NCI-H1092 (cell line): ENCODE measurements at places on chromosomes 13 and 19.
A peak's percentile ranks its signal among the peaks of the same experiment; 100 is the strongest.

- no peak for DNase-seq
Measured at GRCh38 chr13:59865398-59865797, 298.3 kb downstream of the DIAPH3 start.

DNA sequence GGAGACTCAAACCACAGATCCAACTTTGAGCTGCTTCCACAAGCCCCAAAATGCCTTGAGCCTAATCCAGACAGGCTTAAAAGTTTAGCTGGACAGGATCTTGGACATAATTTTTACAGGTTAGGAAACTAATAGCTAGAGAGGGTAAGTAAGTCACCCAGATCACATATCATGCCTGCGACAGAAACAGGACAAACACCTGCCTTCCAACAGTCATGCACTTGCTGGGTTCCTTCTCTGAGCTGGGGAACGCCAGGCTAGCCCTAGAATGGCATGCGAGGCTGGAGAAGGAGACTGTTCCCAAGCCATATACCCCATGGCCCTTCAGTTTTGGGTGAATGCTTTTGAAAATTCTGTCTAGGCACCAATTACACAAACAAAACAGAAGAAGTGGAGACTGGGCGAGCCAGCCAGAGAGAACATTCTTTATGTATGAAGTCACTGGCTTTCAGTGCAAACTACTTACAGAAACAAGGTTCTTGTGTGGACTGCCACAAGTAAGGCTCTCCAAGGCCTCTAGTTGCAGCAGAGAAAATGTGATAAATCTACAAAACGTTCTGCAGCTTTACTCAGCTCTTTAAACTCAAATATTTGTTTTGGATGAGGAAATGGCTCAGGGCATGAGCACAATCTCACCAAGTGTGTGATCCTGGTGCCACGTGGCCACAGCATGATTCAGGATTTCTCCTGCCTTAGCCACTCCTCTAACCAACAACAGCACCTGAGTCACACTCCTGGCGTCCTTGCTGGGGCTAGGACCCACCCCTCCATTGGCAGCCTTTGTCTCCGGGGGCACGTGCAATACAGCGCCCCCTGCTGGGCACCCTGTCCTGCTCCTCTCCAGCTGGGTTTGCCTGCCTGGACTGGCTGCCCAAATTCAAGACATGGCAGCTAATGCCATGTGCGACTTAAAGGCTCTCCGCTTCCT lies 73.4 kb upstream of the UBL3 start:
- DNase-seq: peak; percentile 49

- DNase-seq: no peak
Measured at GRCh38 chr19:28841531-28841930, 371.4 kb downstream of the UQCRFS1 start.

DNA sequence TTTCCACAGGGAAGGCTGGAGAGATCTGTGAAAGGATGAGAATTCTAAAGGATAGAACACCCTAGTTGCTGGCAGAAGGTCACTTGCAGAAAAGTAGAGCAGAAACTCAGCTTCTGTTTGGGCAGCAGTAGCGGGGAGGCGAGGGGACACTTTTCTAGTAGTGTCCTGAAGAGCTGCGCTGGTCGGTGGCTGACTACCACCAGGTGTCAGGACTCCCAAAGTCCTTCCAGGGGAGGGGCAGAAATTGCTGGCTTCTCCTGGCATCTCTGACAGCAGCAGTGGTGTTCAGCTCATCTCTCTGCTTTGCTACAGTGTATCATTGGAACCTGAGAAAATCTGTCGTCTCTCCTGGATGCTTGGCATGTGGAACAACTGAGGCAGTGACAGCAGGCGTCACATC lies 120.9 kb downstream of the ZDHHC20 start:
- DNase-seq: no peak

GRCh38 chr19:17235971-17236777 lies 9.5 kb downstream of the NR2F6 start:
- peak; percentile 58 for DNase-seq

DNA sequence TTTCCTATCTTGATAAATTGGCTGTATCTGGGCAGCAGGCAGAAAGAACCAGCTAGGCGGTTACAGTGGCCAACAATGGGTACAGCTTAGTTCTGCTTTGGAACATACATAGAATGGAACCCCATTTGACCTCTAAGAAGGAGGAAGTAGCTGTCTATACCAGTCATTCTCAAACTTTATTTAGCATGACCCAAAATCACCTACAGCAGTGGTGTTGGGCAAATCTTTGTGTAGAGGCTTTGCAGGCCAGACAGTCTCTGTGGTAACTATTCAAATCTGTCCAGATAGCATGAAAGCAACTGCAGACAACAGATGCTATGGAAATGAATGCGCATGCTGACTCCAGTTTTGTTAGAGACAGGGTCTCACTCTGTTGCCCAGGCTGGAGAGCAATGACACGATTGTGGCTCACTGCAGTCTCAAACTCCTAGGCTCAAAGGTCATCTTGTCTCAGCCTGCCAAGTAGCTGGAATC lies 12.0 kb upstream of the KCNC3 start:
- DNase-seq: no peak

DNA sequence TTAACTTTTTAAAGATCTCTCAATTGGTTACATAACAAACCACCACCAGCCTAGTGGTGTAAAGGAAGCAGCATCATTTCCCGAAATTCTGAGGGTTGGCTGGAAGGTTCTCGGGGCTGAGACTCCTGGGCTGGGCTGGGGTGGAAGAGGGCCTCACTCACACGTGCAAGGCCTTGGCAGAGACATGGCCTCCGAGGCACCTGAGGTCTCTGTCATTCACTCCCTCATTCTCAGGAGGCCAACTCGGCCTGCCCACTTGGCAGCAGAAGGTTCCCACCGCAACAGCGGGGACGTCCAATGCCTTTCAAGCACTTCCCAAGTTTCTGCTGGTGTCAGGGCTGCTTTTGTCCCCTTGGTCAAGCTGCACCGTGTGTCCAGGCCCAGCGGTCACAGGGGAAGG lies 18.6 kb upstream of the RASA3 start:
- DNase-seq: no peak

DNA sequence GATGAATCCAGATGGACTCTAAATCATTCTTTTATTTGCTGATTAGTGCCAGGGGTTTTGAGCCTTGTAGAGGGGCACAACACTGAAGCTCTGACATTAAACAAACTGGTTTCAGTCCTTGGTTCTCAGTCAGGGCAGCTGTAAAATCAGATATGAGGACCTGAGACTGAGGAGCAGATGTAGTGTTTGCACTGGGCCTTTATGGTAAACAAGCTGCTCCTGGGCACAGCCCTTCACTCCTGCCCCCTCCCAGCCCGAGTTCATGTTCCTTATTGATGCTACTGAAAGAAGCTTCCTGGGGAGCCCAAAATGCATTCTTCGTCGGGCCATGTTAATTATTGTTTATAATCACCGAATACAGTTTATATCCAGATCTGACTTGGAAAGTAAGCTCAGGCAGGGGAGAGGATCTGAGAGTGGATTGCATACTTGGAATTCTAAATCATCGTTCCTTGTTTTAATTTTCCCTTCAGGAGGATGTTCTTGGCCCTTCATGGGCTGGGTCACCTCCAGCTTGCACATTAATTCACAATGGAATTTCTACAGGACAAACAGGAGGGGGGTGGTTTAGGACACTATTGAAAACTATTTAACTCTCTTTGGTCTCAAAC lies 213.5 kb downstream of the FGF9 start:
- DNase-seq: peak; percentile 50

DNA sequence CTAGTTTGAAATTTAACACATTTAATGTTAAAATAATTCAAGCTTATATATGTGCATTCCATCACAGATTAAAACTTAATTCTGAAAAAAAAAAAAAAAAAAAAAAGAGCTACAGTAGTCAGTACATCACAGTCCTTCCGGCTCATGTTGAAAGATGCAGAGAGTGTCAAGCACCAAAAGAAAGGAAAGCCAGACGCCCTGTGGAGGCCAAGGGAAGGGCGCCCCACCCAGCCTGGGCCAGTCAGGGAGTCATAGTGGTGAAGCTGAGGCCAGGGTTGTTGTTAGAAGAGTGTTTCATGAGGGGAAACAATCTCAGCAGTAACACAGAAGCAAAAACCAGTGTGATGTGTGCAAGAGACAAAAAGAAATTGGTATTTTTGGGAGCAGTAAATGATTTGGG lies 375.3 kb downstream of the MTUS2 start:
- no peak for DNase-seq

- DNase-seq: no peak
Measured at GRCh38 chr19:50024719-50025021, 502 bp downstream of the VRK3 start.

DNA sequence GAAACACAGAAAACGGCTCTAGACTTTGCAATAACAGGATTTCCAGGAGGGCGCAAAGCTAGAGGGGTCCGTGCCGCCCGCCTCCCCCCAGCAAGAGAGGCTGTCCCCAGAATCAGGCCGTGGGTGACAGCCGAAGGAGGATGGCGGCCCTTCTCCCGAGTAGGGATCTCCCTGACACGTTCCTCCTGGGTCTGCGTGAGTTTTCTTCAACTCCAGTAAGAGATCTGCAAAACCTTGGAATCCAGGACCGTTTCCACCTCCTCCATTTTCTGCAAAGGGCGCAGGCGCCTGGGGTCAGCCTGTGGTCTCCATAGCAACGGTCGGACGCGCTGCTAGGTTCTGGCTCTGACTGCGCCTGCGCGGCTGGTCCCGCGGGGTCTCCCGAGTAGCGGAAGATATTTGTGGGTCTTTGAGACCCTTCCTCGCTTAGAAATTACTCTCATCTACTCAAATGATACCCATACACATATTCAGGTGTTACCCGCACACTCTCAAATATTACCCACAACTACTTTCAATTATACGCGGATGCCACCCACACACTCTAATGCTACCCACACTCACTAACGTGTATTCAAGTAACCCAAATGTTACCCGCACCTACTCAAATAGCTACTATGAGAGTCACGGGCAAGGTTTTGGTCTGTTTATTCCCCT lies 2.1 kb downstream of the PNMA8C start:
- DNase-seq: peak; percentile 42

GRCh38 chr13:31056644-31057271 lies 104.9 kb downstream of the HSPH1 start:
- DNase-seq: no peak

DNA sequence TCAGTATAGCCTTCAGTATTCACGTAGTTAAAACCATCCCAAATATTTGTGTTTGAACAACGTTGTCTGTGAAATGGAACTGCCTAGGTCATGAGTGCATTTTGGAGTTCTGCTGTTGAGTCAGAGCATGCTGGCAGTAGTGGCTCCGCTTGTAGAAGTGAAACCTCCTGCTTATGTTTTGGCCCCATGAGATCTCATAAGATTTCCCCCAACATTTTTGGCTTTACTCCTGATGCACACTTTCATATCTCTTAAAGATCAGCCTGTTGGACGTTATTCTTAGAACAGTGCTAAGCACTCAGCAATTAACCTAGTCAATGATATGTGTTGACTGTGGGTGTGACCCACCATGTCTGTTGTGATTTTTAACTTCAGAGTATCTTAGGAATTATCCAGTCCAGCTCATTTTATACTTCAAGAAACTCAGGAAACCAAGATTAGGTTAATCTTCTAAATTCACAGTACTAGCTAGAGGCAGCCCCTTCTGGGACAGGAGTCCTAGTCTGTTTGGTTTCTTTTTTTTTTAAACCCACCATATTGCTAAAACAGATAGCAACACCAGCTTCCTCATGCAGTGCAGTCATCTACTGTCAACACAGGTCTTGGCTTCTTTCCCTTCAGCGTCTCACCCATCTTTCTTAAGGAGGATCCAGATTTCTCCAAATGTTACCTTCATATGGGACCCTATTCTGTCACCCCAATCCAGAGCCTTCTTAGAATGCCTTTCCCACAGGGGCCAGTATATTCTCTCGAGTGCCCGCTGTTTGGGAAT lies 26.2 kb downstream of the RAP2A start:
- DNase-seq: no peak

DNA sequence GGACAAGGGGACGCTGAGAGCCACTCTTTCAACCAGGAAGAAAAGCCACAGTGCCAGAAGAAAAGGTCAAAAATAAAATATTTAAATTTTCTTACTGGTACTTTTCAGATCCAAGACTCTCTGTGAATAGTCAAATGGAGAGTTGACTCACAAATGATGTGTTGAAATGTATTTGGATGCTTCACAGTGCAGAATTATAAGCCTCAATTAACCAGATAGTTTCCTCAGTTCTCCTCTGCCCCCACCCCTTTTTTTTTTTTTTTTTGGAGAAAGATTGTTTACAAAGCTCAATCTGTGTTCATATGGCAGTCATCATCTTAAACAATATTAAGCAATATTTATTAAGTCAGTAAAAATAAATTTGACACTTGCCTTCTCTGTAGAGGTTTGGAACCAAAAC lies 470.8 kb downstream of the FGF9 start:
- no peak for DNase-seq

DNA sequence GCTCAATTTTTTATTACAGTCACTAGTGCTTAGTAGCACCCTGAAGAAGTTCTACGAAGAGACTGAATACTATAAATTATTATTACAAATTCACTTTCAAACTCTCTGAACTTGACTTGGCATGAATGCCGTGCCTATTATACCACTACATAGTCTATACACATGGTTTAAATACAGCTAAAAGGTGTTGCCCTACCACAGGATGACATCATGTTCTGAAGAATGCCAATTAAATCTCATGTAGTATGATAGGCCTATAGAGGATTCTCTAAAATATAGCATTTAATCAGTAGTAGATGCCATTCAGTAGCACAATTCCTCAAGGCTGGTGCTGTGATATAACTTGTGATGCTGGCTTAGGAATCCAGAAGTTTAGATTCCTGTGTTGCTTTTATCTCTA lies 16.7 kb upstream of the POSTN start:
- DNase-seq: no peak

GRCh38 chr13:30615866-30616541 lies 1.7 kb upstream of the USPL1 start:
- DNase-seq: no peak

DNA sequence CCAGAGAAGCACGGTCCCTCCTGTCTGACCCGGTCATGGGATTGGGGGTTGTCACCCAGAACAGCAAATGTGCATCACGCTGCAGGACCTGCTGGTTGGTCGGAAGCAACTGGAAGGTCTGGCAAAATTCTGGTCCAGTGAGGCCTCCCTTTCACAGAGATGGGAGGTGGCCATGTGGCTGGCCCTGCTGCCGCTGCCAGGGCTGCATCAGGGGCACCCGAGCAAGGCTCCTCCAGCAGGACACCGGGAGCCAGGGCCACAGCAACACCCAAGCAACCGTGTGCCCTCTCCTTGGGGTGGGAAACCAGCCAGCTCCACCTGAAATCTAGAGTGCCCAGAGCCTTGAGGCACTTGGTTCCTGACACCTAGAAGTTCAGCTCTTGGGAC lies 11.5 kb upstream of the GAS6 start:
- no peak for DNase-seq

GRCh38 chr13:46576762-46577161 lies 23.8 kb downstream of the LRCH1 start:
- DNase-seq: no peak

GRCh38 chr19:3137119-3137518 lies 1.3 kb downstream of the GNA15 start:
- DNase-seq: no peak

GRCh38 chr19:1752009-1752756 lies 1.1 kb upstream of the ONECUT3 start:
- DNase-seq: no peak

DNA sequence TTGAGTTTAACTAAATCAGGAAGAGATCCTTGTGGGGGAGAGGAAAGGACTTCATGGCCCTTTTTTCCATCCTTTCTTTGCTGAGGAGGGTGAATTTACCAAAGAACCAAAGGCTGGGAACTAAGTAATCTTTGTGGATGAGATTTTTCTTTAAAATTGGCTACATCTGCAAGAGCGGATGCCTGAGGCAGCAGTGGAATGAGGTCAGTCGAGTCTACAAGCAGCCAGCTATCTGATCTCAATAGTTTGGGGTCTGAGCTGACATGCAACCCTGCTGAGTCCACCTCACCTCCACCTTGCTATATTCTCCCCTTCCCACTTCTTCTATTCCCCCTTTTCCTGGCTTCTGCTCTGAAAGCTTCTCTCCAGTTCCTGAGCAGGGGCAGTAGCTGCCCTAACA lies 3.6 kb upstream of the DNAJC15 start:
- DNase-seq: no peak
